ENCODE measurements at places on chromosomes 5 and 9. TPM values are rescaled to one million over a fixed set of nuclear protein-coding genes. Genes with fewer than 3 reads are reported as not detected.

DNA sequence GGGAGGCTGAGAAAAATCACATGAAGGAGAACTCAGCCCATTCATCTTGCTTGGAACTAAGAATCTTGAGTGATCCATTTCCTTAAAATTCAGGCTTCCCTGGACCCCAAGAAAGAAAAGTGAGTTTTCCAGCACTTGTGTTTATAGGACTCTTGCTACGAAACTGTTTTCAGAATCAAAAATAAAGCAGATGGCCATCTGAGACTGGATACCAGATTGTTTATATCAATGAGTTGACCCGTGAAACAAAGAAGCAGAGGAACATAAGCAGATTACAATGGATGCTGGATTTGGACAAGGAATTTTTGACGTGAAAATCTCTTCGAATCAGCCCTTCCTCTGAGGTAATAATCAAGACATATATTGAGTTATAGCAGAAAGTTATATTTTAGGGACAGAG lies 223.2 kb downstream of the SYK start:
- no peaks in the 10 kb centered on the region for H3K36me3 ChIP-seq
- H3K4me1 ChIP-seq = no peaks in the 10 kb centered on the region

SLC44A1 gene
- 52.9 TPM for total RNA-seq

MTAP gene
- 16.1 TPM for total RNA-seq

PRELID1 gene
- 184 TPM for total RNA-seq

ESM1 gene
- total RNA-seq = 0.95 TPM

GRCh38 chr9:126536841-126537465 lies 76.8 kb upstream of the LMX1B start:
- H3K27me3 ChIP-seq = no peaks in the 10 kb centered on the region
- no peaks in the 10 kb centered on the region for H3K36me3 ChIP-seq
- no peak overlapping the region for H3K4me3 ChIP-seq
- H3K27ac ChIP-seq = no peak overlapping the region
- H3K4me1 ChIP-seq = no peaks in the 10 kb centered on the region
- DNase-seq = no peak

EPB41L4B gene
- 0.45 TPM for total RNA-seq

CCDC180 gene
- 4.8 TPM for total RNA-seq

SLC36A3 gene
- not detected for total RNA-seq

PTTG1 gene
- 134 TPM for total RNA-seq

DNA sequence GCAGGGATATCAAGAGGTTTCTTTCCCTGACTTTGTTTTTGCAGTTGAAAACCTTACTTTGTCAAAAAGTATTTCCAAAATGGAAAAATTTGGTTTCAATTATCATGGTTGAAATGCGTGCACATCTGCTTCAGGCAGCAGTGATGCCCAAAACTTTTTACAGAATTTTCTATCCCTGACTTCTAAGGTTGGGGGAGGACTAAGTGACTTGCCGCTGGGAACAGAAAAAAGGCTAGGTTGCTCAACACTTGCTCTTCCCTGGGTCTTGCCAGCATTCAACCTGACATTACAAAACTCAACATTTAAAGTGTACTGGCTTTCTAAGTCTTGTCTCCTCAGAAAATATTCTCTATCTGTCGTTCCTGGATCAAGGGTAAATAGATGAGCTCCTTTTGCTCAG lies 4.7 kb downstream of the KLHL3 start:
- H3K36me3 ChIP-seq = no peaks in the 10 kb centered on the region
- H3K27me3 ChIP-seq = no peaks in the 10 kb centered on the region
- no peak overlapping the region for H3K27ac ChIP-seq

GRAMD2B gene
- 17.8 TPM for total RNA-seq

DNA sequence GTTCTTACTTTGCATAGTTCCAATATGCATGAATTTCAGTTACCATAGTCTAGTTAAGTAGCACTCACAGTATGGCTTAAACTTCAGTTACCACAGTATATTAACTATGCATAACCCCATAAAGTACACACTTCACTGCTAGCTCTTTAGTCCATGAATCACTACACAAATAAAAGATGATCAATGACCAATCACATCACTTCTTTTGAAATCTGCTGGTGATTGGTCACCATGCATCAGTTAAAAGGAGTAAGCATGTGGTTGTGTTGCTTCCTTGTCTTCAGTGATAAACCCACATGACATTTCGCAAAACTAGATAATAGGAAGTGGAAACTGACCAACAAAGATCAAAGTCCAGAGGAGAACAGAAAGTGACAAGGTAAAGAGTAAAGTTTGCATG lies 79.0 kb downstream of the TAF11L14 start:
- H3K36me3 ChIP-seq = no peaks in the 10 kb centered on the region
- no peaks in the 10 kb centered on the region for H3K4me1 ChIP-seq
- no peak overlapping the region for H3K4me3 ChIP-seq
- DNase-seq = no peak

DNA sequence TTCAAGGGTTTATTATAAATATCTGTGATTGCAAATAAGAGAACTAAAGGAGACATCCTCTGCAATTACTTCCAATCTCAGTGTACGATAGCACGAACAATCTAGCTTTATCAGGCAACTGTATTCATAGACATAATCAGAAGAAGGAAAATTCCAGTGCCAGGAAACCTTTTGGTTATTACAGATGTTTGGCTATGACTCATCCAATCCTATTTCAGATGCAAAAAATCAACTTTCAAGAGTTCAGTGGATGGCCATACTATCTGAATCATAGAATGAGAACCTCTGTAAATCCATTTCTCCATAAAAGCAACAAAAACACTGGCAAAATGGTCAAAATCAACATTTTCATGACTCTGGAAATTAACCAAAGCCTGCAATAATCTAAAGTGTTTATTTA lies 37.9 kb downstream of the GAS1 start:
- H3K36me3 ChIP-seq = no peaks in the 10 kb centered on the region
- no peak for DNase-seq
- no peaks in the 10 kb centered on the region for H3K27me3 ChIP-seq
- no peaks in the 10 kb centered on the region for H3K4me1 ChIP-seq
- H3K4me3 ChIP-seq = no peak overlapping the region

DNA sequence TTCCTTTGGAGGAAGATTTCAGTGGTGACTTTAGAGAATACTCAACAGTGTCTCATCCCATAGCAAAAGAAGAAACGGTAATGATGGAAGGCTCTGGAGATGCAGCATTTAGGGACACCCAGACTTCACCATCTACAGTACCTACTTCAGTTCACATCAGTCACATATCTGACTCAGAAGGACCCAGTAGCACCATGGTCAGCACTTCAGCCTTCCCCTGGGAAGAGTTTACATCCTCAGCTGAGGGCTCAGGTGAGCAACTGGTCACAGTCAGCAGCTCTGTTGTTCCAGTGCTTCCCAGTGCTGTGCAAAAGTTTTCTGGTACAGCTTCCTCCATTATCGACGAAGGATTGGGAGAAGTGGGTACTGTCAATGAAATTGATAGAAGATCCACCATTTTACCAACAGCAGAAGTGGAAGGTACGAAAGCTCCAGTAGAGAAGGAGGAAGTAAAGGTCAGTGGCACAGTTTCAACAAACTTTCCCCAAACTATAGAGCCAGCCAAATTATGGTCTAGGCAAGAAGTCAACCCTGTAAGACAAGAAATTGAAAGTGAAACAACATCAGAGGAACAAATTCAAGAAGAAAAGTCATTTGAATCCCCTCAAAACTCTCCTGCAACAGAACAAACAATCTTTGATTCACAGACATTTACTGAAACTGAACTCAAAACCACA lies 67.4 kb downstream of the VCAN start:
- no peak overlapping the region for H3K4me3 ChIP-seq
- no peaks in the 10 kb centered on the region for H3K36me3 ChIP-seq
- DNase-seq = no peak
- H3K4me1 ChIP-seq = no peaks in the 10 kb centered on the region

OLFML2A gene
- total RNA-seq = 9.0 TPM

GRCh38 chr5:86232246-86232645 lies 385.5 kb upstream of the COX7C start:
- no peak overlapping the region for H3K4me3 ChIP-seq
- DNase-seq = no peak
- H3K27ac ChIP-seq = no peak overlapping the region
- H3K27me3 ChIP-seq = no peaks in the 10 kb centered on the region
- H3K4me1 ChIP-seq = no peaks in the 10 kb centered on the region

DNA sequence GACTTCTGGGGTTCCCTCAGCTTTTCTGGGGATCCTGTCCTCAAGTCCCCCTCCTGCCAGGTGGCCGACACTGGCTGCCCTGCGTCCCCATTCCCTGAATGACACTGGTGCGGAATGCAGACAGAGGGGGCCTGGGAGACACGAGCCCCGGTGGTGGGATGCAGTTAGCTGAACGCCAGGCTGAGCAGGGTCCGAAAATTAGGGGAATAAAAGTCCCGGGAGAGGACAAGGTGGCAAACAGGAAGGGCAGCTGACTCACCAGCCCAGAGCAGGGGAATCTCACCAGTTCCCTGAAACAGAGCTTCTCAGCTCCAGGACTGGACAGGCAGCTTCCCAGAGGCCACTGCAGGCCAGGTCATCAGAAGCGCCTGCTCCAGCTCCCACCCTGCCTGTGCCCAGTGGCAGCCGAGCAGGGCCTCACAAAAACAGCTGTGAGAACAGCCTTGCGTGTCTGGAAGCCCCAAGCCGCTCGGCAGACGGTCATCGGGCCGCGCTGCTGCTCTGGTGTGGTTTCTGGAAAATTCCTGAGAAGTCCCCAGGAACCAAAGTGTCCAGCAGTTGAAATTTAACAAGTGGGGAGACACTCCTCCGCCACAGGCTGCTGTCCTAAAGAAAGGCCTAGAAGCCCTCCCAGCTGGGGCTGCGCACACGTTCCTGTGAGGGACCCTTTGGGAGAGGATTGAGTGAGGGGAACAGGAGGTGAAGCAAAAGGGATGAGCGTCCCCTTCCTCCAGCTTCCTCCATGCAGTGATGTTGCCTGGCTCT lies 47.6 kb upstream of the EXOC3 start:
- no peak for DNase-seq
- H3K4me1 ChIP-seq = peaks cover 58% of the 10 kb centered on the region
- no peak overlapping the region for H3K4me3 ChIP-seq
- H3K27ac ChIP-seq = peak overlapping the region; percentile 69
- H3K36me3 ChIP-seq = no peaks in the 10 kb centered on the region
- H3K27me3 ChIP-seq = peaks cover 36% of the 10 kb centered on the region

GRCh38 chr5:41629897-41630296 lies 119.5 kb upstream of the PLCXD3 start:
- no peak overlapping the region for H3K27ac ChIP-seq
- H3K4me3 ChIP-seq = no peak overlapping the region
- H3K36me3 ChIP-seq = no peaks in the 10 kb centered on the region
- no peak for DNase-seq

ACTL7A gene
- total RNA-seq = not detected

- no peaks in the 10 kb centered on the region for H3K4me1 ChIP-seq
Measured at GRCh38 chr9:28410411-28410810, 837.1 kb upstream of the C9orf72 start.

CARD9 gene
- total RNA-seq = 0.57 TPM

TAF1L gene
- total RNA-seq = not detected

- no peaks in the 10 kb centered on the region for H3K36me3 ChIP-seq
- no peak overlapping the region for H3K4me3 ChIP-seq
- no peaks in the 10 kb centered on the region for H3K27me3 ChIP-seq
- H3K27ac ChIP-seq = peak overlapping the region; percentile 23
- H3K4me1 ChIP-seq = peaks cover 17% of the 10 kb centered on the region
Measured at GRCh38 chr9:96115836-96116235, 186.1 kb downstream of the HSD17B3 start.

SLC25A48 gene
- 0.19 TPM for total RNA-seq
